Fibroblast of lung (primary cell): ENCODE measurements at places on chromosomes 6 and 20. TPM values are rescaled to one million over a fixed set of nuclear protein-coding genes. Genes with fewer than 3 reads are reported as not detected.

Gene ARHGAP40
- total RNA-seq = not detected in 2 replicates

Gene NR2E1
- not detected in 2 replicates for total RNA-seq

Gene PNPLA1
- not detected in 2 replicates for total RNA-seq

Gene GHRH
- total RNA-seq = not detected in 2 replicates

Gene ACTL10
- total RNA-seq = 1.8 and 2.0 TPM in 2 replicates

Gene WFDC10B
- not detected in 2 replicates for total RNA-seq

Gene ASXL1
- total RNA-seq = 29.3 and 41.1 TPM in 2 replicates

Gene TMEM30A
- 129 and 153 TPM in 2 replicates for total RNA-seq

Gene HBS1L
- total RNA-seq = 88.6 and 118 TPM in 2 replicates

Gene BPIFB2
- total RNA-seq = not detected in 2 replicates

Gene PPIL4
- total RNA-seq = 37.5 and 41.1 TPM in 2 replicates

Gene PRDM1
- 2.3 and 5.4 TPM in 2 replicates for total RNA-seq

Gene LTB
- total RNA-seq = not detected in 2 replicates

GRCh38 chr20:43539975-43540672, 18.7 kb upstream of the SGK2 start:
- no peak for DNase-seq

DNA sequence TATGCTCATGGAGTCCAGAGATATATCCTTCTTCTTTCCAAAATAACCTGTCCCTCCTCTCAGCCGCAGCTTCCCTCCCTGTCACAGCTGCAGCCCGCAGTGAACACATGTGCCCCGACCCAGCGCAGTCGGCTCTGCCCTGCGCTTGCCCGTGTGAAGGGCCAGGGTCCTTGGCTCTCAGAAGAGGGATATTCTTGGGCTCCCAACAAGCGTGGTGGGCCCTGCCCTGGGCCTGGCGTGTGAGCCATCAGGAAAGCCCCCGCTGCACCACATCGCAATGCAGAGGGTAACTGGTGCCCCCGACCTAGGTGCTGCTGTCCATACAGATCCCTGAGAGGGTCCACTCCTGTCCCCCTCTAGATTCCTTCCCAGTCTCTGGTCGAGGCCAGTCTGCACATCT, 65.2 kb downstream of the SSR1 start:
- no peak for DNase-seq

DNA sequence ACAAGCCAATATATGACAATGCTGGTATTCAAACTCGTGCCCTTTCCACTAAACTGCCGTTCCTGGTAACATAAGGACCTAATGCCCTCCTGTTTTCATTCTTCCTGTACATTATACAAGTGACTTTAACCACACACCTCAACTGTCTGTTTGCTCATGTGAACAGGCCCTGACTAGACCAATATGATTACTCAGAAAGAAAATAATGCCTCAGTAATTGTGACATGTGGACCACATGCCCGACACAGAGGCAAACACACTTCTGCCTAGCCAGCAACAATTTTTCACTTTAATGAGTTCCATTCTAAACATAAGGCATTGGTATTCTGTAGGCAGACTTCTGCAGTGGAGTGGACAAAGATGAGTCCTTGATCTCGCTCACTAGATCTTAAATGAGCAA, 30.0 kb downstream of the SLC22A16 start:
- no peak for DNase-seq

DNA sequence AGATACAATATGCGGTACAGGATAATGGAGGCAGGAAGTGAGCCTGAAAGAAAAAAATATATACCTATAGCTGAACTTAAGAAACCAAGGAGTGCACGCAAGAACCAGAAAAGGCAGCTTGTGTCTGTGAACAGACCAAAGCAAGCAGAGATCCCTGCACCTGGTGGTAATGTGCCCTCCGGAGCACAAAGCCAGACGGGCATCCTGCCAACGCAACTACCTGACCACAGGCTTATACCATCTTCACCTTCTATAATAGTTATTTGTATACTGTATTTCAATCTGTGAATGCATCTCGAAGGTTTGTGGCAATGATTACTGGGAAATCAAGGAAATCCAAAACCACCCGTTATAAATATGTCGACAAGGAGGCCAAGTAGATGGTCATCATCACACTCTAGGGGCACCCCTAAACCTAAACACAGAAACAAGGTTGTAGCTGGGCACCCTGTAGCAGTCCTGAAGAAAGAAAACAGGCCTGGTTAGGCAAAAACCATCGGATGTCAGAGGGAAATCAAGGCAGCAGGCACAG, 801 bp downstream of the FBXL4 start:
- peak; percentile 23 for DNase-seq

DNA sequence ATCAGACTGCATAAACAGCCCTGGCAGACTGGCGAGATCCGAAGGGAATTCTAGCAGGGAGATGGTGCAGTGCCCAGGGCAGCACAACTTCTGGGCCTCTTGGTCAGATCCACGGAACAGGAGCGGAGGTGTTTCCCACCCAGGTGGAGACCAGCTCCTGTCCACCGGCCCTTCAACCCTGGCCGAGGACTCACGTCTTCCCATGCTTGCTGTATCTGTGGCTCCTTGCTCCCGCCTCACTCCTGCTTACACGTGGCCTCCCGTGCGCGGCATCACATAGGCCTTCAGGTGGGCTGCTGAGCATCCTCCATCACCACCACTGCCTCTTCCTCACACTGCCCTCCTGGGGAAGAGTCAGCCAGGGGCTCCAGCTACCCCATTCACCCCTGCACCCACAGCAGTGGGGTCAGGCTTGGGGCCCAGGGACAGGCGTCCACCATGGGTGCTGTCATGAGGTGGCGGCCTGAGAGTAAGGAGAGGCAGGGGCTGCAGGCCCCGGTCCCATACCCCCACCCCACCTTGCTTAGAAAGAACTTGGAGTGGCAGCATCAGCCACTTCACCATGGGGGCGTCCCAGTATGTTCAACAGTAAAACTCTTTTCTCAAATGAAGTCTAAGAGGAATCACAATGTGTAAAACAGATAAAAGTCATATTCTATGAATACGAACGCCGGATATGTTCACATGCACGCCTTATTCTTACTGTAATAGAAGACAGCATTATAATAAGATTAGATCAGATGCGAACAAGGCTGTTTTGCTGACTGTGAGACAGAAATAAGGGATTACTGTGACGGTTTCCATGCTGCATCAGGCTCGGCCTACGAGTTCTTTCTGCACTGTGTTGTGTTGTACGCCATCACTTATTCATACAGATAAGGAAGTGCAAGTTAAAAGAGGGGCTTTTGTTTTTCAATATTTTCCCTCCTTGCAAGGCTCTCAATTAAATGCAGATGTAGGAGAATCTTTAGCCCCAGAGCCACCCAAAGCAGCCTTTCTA, 165.4 kb downstream of the GRM4 start:
- no peak for DNase-seq

GRCh38 chr6:101605874-101606273, 212.4 kb downstream of the GRIK2 start:
- no peak for DNase-seq

GRCh38 chr6:63997221-63997620, 361.6 kb downstream of the PHF3 start:
- no peak for DNase-seq

DNA sequence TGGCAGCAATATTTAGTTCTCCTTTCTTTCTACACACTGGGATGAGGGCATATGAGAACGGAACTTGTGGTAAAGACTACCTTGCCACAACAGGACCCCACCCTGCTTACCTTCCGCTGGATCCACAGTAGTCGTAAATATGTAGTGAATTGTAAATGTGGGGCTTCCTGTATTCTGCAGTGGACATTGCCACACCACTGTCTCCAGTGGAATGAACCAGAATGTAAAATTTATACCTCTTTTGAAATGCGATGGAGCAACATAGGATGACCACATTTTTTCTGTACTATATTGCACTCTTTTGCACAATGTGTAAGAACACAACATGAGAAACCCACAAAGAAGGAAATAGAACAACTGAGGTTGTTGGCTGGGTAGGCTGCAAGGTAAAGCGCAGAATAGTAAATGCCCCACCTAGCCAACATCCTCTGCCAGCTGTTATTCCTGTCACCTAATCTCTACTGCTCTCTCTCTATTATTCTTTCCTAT, 16.1 kb upstream of the RIPOR2 start:
- no peak for DNase-seq

GRCh38 chr6:128397996-128398395, 122.4 kb downstream of the PTPRK start:
- no peak for DNase-seq

- peak; percentile 72 for DNase-seq
Observed at GRCh38 chr6:145736661-145737144, 1.4 kb upstream of the EPM2A start.

GRCh38 chr20:1946762-1947534, 46.9 kb downstream of the PDYN start:
- DNase-seq = peak; percentile 17

- no peak for DNase-seq
Observed at GRCh38 chr20:17568045-17568788, 1.7 kb upstream of the DSTN start.

DNA sequence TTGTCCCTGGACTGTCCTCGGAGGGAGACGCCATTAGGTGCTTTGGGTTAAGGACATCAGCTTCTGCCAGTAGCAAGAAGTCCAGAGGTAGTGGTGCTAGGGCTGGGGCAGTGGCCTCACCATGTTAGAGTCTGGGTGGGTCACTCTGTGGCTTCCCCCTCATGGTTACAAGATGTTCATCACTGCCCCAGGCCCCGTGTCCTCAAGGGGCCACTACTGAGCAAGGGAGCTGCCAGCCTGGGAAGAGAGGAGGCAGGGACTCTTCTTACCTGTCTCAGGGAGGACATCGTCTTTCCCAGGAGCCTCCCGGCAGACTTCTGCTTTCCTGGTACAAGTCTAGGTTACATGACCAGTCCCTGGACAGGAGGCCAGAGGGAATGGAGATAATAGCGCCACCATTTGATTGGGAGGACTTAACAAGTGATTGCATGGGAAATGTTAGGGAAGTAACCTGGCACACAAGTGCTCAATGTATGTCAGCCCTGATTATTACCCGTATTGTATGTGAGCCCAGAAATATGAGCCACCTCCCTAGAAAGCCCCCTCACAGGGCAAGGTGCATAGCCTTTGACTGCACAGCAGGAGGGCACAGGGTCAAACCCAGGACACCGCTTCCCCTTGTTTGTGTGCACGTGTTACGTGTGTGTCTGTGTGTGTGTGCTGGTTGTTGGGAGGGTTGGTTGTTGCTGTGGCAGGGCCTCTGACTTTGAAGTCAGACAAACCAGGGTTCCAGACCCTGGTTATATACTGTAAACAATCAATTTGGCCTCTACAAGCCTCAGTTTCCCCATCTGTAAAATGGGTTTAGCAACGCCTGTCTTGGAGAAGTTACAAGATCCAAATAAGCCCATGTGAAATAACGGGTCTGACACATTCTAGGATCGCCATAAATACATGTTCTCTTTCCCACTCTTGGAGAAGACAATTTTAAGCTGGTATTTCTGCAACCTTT, 30.0 kb downstream of the SIRPA start:
- no peak for DNase-seq

DNA sequence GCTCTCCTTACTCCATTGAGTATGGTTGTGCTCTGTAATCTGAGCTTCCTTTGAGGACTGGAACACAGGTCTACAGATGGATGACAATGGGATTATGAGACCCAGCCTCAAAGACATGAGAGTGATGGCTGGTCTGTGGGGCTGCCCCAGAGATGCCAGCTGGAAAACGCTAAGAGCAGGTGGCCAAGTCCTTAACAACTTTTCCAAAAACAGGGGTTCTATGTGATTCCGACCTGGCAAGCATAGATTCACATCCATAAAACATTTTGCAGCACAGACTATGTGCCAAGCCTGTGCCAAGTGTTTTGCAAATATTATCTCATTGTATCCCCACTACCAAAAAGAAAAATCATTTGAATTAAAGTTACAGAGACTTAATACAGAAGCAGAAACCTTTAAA, 270.4 kb downstream of the PTPRT start:
- no peak for DNase-seq

- DNase-seq = no peak
Observed at GRCh38 chr6:31171931-31172905, 1.7 kb upstream of the POU5F1 start.

DNA sequence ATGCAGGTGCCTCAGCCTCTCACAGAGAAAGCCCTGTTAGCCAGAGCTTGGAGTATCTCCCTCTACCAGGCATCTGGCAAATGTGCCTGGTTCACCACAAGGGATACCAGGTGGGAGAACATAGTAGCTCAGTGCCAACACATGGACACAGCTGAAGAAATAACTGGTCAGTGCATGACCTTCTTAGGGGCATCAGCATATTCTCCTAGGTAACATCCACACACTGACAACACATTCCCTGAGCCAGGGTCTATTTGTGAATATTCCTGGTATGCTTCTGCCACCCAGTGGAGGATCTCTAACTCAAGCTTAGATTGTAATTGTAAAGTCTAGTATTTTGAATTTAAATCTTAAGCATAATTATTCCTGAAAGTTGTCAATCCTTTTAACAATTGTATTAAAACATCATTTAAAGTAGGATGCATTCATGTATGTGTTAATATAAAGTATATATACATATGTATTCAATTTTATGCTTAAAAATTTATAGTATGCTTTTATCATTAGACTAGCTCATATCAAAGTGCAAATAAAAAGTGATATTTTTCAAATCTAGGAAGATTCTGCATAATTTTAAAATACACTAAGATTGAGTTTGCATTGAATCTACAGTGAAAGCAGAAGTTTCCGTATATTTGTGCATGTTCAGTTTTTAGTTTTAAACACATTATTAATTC, 45.3 kb upstream of the COL21A1 start:
- peak; percentile 55 for DNase-seq

DNA sequence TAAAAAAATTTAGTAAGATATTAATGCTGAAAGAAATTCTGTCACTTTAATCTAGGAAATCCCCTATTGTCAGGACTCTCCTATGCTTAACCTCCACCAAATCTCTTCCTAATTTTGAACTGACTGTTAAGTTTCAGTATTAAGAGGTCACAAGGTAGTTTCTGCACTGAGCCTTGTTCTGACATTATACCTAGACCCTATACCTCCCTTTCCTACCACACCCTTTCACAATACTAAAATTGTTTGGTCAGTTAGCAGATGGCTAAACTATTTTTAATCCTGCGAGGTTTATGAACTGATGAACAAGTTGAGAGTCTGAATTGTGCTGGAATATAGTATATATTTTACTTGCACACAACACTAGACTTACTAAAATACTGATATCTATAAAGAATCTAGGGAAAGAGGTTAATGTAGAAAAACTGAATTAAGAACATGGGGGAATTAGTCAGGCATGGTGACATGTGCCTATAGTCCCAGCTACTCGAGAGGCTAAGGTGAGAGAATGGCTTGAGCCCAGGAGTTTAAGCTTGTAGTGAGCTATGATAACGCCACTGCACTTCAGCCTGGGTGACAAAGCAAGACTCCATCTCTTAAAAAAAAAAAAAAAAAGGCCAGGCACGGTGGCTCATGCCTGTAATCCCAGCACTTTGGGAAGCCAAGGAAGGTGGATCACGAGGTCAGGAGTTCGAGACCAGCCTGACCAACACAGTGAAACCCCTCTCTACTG, 51.5 kb downstream of the HBS1L start:
- DNase-seq = no peak

DNA sequence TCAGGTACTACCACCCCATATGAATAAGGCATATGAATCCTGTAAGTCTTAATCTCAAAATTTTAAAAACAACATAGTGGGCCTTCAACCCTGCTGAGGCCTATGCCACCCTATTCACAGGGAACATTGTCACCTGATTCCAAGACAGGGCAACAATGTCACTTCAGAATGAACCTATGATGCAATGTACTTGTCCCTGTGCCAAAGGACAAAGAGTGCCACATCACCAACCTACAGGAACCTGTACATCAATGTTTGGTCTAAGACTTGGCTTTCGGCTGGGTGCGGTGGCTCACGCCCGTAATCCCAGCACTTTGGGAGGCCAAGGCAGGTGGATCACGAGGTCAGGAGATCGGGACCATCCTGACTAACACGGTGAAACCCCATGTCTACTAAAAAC, 318.5 kb upstream of the JARID2 start:
- DNase-seq = no peak
